Activated CD8-positive, alpha-beta memory T cell treated with anti-CD3 and anti-CD28 coated beads, Interleukin-2, amount 10 ng/mL, durations not matched to agents 7 days and 5 days (primary cell): ENCODE measurements at places on chromosomes 12 and 14. TPM values are rescaled to one million over a fixed set of nuclear protein-coding genes. Genes with fewer than 3 reads are reported as not detected.

Gene SGPP1
- total RNA-seq: 16.5 TPM

Gene PCED1B
- total RNA-seq: 63.2 TPM

Gene RACGAP1
- total RNA-seq: 180 TPM

Gene IL22
- not detected for total RNA-seq

Gene KRT83
- total RNA-seq: not detected

Gene OR6C2
- total RNA-seq: not detected

Gene REP15
- total RNA-seq: not detected

Gene MYO1H
- total RNA-seq: not detected
